ENCODE measurements at places on chromosomes 5 and 9.

GRCh38 chr9:105142406-105143135 lies 101.9 kb upstream of the SLC44A1 start:
- no peak for DNase-seq

DNA sequence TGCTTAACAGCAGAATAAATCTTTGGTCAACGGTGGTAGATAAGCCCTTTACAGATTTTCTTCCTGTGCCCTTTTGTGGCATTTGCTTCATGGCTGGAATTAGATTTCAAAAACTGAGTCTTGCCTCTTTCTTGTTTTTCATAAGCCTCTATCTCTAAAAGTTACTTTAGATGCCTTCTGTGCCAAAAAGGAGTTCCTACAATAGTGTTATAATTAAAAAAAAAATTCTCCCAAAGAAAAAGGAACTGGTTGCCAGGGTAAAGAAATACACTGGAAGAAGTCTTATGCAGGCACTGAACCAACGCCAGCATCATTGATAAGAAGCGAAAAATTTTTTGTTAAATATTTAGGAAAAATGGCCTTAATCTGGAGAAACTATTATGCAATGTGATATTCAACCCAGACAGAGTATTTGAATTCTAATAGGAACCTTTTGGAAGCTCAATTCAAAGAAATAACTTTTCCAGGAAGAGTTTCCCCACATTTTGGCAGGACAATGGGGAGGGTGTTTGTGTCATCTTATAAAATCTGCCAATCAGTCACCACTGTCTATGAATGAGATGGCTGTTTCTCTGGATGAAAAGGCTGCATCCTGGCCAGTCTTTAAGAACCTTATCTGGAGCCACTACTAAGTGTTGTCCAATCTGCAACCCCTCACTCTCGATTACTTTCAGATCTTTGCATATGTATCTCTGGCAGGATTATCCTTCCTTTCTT lies 608.1 kb downstream of the PDE4D start:
- no peak for DNase-seq

DNA sequence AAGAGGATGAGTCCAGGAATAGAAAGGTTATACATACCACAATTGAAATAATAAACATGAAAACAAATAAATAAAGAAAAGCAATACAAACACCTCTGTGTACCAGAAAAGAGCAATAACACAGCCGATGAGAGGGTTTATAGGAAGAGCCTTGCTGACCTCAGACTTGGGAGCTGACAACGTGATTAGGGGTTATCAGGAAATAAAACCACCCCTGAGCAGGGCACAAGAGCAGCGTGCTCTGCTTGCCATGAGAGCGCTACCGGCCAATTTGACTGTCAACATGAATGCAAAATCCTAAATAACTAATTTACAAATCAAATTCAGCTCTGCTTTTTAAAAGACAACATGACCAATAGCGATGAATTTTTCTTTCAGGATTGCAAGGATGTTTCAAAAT lies 2.6 kb upstream of the FREM1 start:
- no peak for DNase-seq

DNA sequence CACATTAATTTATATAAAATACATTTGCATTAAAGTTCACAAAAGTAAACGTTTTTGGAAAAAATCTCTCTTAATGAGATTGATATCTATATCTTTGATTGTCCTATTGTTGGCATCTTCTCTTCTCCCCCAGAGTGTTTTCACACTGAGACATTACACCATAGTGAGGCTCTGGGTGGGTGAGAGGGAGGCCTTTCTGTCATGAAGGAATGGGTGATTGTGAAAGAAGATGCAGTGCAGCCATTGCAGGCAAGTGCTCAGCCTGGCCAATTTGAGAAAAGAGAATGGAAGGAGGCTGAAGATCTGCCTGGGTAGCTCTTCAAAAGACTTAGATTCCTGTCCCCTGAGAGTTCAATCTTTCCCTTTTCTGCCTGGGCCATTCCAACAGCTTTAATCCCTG lies 140.8 kb downstream of the SLC12A2 start:
- no peak for DNase-seq

DNA sequence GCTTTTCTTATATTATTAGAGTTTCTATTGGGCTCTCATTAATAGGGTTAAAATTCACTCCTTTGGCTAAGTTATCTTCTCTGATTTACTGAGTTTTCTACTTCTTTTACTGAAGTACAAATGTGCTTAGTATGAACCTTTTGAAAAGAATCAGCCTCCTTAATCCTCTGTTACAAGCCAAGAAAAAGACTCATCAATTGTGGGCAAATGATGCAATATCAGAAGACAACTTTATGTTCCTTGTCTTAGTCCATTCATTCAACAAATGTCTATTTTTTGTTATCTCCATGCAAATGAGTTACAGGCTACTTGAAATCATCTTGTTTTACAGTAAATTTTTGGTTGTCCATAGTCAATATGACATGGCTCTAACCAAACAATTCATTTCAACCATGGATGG lies 40.3 kb downstream of the SNCAIP start:
- DNase-seq, result no peak

DNA sequence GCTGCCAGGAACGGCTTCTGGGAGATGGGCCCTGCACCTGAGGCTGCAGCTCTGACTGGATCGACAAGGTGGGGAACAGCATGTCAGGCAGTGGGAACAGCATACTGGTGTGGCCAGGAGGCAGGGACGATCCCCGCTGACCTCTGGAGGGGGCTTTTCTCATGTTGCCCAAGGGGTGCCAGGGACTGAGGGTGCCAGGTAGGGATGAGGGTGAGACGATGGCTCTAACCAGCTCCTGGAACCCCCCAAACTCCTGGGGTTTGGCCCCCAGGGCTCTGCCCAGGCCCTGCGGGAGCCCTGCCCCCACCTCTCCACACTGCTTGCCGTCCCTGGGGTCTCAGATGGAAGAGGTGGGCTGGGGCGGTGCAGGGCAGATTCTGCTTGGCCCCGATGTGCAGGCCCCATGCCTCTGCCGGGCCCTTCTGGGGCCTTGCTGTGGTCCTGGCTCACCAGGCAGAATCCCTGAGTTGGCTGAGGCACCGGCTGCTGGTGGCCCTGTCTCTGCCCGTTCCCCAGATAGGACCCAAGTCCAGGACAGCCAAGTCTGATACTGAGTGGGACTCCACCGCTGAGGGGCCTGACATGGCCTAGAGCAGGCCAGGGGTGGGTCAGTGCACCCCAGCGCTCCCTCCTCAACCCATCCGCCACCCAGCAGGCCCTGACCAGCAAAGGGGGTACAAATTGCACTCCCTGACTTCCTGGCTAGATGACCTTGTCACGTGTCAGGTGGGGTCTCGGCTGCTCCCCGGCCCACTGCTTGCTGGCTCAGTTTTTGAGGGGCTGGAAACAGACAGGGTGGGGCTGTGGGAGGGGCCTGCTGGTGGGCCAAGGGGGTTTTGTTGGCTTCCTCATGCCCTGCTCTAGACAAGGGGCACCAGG lies 28.4 kb upstream of the RNF130 start:
- no peak for DNase-seq

GRCh38 chr9:89744730-89745129 lies 139.9 kb downstream of the GADD45G start:
- no peak for DNase-seq
